ENCODE measurements at places on chromosomes 1 and 21.

- no peak for DNase-seq
Measured at GRCh38 chr21:34593423-34593822, 21.5 kb downstream of the RCAN1 start.

- no peak for DNase-seq
Measured at GRCh38 chr1:94754570-94754969, 65.6 kb upstream of the SLC44A3 start.

GRCh38 chr1:245160741-245161400 is 6.1 kb downstream of the KIF26B start:
- no peak for DNase-seq

- DNase-seq = no peak
Measured at GRCh38 chr1:7315316-7315715, 455.8 kb upstream of the VAMP3 start.

- peak; percentile 23 for DNase-seq
Measured at GRCh38 chr1:83508485-83509151, 490.3 kb downstream of the TTLL7 start.

DNA sequence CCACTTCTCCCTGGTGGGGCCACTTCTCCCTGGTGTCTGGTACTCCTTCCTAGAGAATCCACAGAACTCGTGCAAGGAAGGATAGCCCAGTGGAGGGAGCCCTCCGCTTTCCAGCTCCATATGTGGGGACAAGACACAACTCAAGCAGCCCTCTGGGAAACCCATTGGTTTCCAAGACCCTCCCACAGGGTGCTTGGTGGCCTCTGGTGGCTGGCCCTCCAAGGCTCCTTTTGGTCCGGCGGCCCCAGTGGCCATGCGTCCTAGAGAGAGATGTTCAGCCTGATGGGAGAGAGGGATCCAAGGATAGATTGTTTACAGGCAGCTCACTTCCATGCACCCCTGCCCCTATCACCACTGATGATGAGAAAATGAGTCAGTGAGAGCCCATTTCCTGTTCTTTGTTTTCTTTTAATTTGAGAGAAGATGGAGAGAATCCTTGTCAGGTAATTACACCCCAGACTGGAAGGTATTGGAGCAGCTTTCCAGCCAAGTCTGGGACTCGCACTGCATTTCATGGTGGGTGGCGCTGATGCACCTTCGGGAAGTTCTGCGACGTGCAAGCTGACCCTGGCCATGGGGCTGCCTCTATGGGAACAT is 486.2 kb upstream of the VAMP3 start:
- no peak for DNase-seq

DNA sequence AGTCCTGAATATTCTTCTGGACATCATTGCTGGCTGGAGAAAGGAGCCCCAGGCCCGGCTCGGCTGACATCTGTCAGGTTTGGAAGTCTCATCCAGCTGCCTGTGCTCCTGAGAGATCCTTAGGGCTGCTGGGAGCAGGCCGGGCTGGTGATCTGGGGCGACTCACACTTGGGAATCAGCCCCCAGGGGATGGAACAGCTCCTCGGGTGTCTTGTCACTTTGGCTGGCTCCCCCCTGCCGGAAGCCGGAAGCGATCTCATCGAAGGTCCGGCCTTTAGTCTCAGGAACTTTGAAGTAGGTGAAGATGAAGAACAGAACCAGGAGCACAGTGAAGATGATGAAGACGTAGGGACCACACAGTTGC is 31.8 kb downstream of the SLC2A1 start:
- no peak for DNase-seq

GRCh38 chr21:39218082-39218409 is 34.8 kb upstream of the PSMG1 start:
- no peak for DNase-seq

GRCh38 chr1:156600733-156601121 is 552 bp downstream of the GPATCH4 start:
- DNase-seq = no peak

DNA sequence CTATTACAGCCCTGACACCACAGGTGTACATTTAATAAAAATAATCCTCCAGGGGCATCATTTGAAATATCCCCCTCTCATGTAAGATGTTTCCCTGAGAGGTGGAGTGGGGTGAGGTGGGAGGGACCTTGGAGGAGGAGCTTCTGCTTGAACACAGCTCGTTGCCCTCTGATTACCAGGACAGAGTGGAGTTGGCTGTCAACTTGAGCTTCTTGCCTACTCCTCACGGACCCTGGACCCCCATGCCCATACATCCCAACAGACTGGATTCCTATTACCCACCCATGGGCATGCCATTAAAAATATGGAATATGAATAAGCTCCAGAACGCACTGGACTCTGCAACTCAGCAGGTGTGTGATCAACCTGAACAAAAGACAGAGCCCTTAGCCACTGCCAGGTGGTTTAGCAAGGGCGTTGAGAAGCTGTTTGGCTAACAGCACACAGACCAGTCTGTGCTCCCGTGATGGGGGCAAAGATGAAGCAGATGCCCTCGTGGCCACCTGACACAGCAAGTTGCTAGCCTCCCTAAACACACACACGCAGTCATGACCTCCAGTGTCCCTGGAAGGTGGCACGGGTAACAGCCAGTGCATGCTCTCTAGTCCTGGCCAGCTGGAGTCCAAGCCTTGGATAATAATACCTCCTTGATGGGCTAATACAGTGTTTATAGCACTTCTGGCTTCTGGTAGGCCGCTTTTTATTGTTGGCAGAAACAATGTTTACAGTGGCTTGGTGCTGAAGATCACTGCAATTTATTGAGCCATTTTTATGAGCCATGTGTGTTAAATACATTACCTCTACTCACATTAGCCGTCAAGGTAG is 155.0 kb downstream of the TOMM20 start:
- DNase-seq = no peak

- no peak for DNase-seq
Measured at GRCh38 chr1:45854724-45855123, 51.3 kb downstream of the MAST2 start.

DNA sequence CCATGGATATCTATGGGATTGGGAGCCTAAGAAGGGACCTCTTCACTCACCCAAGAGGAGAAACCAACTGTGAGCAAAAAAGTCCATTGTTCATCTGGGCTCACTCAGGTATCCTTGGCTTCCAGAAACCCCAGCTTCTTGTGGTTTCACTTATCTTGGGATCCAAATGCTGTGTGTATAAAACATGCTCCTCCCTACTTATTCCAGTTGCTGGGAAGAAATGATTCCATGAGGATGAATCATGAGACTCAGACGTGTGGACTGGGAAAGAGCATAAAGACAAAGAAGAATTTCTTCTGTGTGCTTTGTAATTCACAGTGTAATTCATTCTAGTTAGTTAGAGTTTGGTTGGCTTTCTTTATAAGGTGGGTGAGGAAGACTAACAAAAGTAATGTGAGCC is 283.7 kb downstream of the ZNF648 start:
- DNase-seq = no peak

DNA sequence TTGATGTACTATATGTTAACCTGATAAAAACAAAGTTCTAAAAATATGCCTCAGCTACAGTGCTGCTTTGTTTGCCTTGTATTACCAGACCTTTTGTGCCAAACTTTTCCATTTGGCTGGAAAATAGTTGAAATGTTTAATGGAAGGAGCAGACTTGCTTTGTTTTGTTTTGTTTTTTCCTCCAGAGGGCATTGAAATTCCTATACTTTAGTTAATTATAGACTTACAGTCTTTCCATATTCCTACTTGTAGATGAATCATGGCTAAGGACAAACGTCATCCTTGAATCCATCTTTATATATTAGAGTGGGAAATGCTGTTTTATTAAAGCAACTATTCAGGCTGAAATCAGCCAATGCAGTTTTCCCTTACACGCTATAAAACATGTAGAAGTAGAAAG is 6.7 kb downstream of the CAP1 start:
- DNase-seq = no peak

DNA sequence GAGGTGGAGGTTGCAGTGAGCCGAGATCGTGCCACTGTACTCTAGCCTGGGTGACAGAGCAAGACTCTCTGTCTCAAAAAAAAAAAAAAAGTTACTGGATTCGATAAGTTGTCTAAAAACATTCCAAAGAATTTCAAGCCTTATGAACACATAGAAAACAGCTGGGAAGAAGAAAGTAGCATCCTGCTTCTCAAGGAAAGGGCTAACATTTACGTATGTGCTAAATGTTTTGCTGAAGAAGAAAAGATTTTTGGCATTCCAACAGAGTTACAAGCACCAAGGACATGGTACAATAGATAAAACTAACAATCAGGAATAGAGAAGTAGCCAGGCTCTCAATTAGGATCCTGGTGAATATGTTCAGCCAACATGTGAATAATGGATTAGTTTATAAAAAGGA is 69.8 kb downstream of the HFM1 start:
- DNase-seq = no peak

- no peak for DNase-seq
Measured at GRCh38 chr1:111649227-111649626, 29.6 kb downstream of the RAP1A start.

- DNase-seq = no peak
Measured at GRCh38 chr1:204178487-204179281, 12.5 kb upstream of the REN start.

DNA sequence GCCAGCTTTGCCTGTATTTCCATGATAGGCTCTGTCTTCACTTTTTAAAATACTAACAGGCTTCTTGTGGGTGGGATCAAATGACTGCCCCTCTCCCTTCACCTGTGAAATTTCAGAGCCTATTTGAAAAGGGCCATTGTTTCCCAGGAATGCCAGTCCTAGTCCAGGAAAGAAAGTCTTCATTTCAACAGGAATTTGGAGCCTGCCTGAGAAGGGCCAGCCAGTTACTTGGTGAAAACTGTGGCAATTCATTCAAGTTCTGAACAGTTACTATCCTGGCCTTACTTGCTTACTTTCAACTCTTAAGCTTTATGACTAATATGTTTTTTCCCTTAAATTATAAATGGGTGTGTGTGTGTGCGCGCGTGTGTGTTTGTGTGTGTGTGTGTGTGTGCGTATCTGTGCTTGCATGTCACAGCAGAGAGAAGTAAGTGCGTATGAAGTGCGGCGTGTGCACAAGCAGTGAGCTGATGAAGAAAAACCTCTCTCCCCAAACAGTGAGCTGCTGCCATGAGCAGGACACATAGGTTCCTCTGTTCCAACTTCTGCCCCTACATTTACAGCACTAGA is 67.5 kb upstream of the RNPC3 start:
- no peak for DNase-seq

DNA sequence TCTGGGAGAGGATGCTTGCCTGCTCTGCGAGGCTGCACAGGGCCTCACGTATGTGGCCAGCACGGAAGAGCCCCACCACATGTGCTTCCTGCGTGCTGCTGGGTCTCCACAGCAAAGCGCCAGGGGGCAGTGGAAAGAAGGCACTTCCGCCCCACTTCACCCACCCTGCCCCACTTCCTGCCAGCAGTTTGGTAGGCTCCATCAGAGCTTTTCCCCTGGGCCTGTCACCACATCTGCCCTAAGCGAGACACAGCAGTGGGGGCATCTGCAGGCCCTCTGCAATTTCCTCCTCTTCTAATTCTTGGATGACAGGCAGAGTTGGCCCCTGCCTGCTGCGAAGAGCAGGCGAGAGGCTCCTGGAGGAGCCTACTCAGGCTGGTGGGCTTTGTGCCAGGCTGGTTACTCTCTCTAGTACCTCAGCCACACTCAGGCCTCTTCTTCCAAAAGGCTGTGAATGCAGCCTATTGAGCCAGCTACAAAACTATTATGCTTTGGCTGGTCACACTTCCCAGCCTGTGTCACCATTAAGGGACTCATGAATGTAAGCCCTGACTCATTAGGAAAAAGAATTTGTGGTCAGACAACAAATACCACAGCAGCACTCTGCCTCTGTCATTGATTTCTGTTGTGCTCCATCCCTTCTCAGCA is 25.0 kb downstream of the CD244 start:
- peak; percentile 78 for DNase-seq

DNA sequence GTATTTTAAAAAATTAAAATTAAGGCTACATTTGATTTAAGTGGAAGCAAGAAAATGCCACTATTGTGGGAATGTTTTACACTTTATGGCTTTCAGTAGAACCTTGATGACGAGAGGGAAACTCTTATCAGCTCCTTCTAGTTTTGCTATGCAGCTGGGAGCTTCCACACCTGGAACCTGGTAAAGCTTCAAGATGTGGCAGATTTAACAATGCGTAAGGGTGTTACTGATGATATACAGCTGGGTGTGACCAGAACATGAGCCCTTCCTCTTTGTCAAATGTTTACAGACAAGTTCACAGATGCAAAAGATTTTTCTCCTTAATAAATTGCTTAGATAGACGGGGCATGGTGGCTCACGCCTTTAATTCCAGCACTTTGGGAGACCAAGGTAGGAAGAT is 20.3 kb downstream of the TTC13 start:
- no peak for DNase-seq

GRCh38 chr1:91879733-91880132 is 6.2 kb downstream of the TGFBR3 start:
- DNase-seq = no peak

DNA sequence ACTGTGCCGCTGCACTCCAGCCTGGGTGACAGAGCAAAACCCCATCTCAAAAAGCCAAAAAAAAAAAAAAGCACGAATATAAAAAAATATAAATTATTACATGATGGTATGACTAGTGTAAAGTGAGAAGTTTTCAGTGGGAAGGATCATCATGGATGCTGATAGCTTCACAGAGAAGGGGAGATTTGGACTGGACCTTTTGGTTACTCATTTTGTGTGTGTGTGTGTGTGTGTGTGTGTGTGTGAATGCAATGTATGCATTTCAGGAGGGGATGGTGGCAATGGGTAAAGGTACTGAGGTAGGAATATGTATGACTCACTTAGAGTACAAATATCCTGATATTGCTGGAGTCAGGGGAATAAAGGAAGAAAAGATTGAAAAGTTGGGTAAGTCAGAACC is 22.7 kb upstream of the SDE2 start:
- no peak for DNase-seq

DNA sequence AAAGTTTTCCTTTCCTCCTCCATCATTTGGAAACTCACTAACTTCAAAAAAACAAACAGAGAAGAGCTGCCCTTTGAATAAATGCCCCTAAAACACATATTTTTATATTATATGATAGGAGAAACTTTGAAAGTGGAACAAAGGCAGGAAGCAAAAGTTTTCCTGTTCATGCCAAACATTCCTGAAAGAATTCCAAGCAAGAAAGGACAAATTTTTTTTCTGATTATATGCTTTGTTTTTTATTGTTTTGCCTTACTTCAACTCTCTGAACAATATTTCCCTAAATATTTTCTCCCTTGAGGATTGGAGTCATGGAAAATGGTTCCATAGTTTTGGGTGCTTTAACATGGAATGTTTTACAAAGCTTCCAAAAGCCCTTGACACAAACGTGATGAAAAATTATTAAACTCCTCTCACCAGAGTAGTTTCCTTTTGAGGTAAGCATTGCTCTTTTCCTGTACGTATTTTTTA is 638.5 kb upstream of the CAMK1G start:
- no peak for DNase-seq

- DNase-seq = no peak
Measured at GRCh38 chr1:8483586-8483985, 165.7 kb downstream of the SLC45A1 start.

DNA sequence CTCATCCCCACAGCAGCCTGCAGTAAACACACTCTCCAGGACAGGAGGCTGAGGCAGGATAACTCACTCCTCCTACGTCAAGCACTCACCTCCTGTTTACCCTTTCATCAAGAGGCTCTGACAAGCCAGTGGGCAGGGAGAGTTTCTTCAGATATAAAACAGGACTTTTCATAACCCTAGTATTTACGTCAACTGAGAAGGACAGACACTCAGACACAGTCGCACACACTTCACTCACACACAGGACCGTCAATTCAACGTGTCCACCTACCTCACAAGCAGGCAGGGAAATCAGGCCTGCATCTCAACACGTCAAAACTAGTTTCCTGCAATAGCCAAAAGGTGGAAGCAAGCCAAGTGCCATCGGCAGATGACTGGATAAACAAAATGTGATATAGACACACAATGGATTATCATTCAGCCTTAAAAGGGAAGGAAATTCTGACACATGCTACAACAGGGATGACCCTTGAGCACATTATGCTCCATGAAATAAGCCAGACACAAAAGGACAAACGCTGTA is 48.6 kb downstream of the ITPKB start:
- peak; percentile 64 for DNase-seq
